ENCODE measurements at places on chromosomes 3 and 15.

DNA sequence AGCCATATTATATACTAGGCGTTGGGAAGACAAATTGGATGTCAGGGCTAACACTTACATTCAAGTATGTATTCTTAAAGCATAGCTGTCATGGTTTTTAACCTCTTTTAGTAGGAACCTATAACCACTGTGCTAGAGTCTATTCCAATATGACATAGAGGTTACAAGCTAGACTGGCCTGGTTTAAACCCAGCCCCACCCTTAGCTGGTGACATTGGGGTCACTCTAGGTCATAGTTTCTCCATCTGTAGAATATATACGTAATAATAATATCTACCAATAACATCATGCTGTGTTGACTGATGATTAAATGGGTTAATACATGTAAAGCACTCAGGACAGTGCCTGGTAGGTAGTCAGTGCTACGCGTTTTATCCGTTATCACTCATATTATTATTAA, 16.7 kb downstream of the NRROS start:
- no peak for DNase-seq

GRCh38 chr15:98715401-98715800, 67.1 kb downstream of the IGF1R start:
- DNase-seq: no peak

GRCh38 chr3:113287803-113288648, 76.7 kb downstream of the BOC start:
- DNase-seq: no peak

DNA sequence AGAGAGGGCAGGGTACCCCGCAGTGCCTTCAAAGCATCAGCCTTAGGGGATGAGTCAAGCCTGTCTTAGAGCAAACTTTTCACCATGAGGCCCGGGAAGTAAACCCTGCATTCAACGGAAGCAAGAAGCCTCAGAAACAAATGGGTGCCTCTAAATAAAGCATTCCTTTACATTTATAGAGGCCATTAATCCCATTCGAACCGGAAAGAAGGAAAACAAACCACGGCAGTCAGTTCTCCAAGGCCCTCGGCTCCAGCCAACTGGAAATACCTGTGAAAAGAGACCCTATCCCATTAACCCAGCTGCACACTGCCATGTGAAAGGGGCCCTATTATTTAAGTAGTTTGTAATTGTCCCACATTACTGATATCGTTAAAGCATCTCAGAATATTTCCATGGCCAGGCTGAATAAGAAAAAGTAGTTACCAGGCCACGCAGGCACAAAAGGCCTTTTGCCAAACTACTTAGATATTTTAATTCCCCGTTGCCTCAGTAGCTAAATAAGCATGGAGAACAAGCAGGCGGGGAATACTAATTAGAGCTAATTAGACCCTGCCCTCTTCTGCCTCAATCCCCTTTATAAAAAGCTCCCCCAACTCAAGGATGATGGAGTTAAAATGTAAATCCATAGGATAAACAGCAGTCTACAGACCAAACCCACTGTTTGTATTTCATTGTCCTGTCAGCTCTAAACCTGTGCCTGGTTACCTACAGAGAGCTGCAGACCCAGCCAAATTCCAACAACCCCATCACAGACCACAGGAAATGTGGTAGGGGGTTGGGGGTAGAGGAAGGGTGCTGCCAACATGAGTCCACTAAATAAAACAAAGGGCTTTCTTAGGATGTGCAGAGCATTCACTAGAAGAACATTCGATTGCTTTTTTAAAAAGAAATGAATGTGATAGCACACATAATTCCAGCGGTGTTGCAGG, 4.1 kb downstream of the ITGB5 start:
- no peak for DNase-seq

- no peak for DNase-seq
Observed at GRCh38 chr3:49161197-49161596, 4.9 kb downstream of the CCDC71 start.

- no peak for DNase-seq
Observed at GRCh38 chr3:138688871-138689299, 80.3 kb downstream of the FAIM start.

DNA sequence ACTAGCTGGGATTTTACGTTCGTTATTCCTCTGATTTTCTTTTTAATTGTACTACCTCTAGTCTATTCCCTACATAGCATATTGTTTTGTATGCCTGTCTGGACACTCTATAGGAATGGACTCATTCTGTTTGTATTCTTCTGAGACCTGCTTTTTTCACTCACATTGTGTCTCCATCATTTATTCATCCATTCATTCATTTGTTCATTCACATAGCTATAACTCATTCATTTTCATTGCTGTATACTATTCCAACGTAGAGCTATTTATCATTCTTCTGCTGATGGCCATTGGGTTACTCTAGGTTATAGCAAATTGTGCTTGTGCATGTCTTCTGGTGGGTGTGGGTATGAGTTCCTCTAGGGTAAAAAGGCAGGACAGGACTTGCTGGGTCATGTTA, 74.0 kb upstream of the SLC6A6 start:
- no peak for DNase-seq

GRCh38 chr3:124995460-124995994, 60.3 kb downstream of the HEG1 start:
- no peak for DNase-seq

DNA sequence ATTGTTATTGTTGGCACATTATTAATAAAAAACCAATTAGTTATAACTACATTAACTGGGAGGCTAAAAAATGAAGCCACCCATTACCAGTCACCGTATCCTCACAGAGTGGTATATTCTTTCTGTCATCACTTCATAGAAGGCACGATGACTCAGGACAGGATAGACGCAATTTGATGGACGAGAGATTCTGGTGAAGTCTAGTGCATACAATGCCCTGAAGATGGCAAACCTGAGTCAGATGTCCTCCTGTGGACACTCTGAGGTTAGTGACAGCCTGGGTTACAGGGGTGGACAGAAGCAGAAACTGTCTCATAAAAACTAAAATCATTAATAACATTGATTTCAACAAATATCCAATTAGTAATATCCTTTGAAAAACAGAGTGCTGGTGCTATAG, 150.3 kb downstream of the SLC9A9 start:
- no peak for DNase-seq

- DNase-seq: no peak
Observed at GRCh38 chr3:42014458-42014920, 52.6 kb upstream of the ULK4 start.

DNA sequence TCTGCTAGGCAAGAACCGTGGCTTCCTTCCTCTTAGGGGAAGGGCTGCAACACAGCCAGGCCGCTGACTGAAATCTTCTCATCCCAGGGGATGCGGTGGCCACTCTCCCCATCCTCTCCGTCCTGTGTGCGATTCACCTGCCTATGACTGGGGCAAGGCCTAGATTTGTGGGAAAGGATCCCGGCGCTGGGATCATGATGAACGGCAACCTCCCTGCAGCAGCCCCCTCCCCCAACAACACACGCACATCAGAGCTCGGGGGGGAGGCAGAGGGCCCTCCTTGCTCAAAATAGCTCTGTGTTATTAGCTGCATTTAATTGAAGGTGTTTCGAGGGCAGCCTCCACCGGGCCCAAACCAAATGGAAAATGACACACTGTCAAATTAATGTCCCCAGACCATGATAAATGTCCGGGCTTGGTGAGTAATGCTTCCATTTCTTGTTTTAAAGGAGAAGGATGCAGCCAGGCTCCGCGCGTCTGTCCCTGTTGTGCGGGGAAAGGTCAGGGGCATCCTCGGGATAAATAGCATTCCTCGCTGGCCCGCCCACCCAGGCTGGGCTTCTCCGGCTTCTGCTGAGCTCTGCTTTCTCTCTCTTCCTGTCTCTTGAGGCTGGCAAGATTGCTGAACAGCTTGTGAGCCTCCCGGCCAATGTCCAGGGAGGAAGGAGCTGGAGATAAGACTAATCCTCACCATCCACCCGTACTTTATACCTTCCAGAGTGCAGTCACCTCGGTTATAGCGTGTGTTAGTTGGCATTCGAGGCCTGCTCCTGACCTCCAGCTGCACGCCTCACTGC, 56.4 kb upstream of the TLE3 start:
- DNase-seq: no peak

GRCh38 chr3:146026547-146026946, 134.4 kb downstream of the PLOD2 start:
- DNase-seq: no peak

DNA sequence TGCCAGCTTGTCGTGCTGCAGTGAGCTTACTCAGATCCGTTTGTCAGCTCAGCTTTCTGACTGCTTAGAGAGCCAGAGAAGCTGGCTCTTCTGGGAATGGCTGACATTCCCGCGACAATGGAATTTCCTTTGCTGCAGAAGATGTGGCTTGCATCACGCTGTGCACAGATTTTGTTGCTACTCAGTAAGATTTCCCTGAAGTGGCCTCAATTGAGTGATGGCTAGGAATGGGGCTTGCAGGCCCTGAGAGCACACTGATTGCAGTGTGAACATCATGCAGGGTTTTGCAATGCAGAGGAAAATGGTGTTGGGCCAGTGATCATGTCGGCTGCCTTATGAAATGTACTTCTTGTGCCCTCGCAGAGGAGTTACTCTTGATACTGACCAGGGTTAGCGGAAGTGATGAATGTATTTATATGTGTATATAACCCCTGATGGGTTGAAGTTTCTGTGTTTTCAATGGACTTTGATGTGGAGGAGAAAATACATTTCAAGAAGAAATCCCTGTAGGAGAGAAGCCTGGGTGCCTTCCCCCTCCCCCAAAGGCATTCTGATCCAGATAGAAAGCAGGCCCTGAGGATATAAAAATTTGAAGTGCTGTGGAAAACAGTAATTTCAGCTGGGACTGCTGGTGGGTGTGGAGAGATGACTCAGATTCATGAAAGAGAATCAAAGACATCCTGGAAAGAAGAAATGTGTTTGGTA, 102.5 kb upstream of the PDZRN3 start:
- DNase-seq: no peak

DNA sequence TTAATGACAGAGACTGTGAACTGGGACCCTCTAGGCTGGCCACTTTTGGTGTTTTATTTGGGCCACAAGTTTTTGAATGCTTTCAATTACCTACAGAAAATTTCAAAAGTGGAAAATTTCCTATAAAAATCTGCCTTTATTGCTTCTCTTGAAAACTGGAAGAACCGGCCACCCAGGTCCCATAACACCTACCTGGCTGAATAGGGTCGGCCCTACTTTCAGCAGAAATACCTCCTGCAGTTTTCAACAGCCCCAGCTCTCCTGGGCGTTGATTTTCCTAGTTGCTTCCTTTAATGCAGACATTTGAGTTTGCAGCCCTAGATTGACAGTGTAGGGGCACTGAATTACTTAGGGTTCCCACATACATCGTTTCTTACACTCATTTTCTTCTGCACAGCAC, 719 bp upstream of the SRPRB start:
- no peak for DNase-seq

- no peak for DNase-seq
Observed at GRCh38 chr3:57933602-57934001, 74.6 kb upstream of the FLNB start.

DNA sequence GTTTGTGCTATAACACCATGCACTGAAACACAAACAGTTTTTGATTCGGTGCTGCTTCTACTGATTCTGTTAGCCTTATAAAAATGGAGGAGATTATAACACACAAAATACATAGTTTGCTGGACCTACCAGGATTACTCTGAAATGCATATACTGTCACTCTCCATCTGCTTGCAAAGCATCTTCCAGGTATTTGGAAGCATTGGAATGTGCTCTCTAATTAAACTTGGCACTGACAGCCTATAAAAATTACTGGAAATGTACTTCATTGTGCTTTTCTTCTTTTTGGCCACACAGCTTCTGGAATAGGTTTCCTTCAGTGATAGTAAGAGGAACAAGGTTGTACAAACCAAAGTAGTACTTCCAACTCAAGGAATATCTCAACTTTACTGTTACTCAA, 376.1 kb downstream of the UNC13C start:
- DNase-seq: no peak

DNA sequence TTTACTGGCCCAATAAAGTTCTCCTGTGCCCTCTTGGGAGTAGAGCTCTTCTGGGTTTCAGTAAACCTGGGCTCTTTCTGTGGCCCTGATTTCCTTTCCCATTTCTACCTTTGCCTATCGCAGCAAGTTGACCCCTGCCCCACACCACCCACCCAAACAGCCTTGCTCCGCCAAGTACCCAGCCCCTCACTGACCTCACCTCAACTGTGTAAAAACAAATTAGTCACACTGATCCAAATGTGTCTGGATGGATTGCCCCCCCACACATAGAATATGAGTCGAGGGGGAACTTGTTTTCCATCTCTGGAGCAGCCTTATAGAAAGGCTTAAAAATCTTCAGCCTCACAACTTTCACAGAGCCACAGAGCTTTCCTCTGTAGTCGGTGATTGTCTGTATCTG, 28.6 kb upstream of the VEPH1 start:
- DNase-seq: no peak

DNA sequence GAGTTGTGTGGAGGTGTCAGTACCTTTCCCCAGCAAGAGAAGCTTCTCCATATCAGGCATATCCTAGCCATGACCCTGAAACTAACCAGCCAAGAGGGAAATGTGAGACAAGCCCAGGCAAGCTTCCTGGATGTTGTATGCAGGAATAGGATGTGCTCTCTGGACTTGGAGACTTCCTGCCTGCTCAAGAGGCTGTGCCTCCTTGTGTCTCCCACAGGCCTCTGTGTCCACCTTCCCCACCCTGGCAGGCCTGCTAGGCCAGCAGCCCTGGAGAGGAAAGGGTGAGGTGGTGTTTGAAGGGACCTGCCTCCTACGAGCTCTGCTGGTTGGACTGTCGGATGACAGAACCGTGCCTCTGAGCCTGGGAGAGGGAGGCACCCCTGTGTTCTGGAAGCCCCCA, 2.1 kb upstream of the DYNLT2B start:
- DNase-seq: no peak

DNA sequence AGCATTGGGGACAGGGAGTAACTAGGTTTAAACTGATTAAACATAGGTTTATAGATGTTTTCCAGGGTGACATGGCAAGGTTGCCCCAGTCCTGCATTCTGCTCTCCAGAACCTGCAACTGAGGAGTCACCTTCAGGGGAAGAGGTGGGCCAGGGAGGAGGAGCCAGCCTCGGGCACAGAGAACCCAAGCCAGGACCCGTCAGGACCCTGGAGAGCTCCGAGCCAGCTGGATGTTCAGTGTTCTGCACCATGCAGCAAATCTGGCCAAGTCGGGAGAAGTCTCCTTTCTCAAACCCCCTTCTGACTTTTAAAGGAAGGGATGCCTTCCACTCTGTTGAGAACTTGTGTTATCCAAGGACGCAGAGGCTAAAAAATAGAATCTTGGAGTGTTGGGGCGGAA, 62.1 kb upstream of the SLC6A11 start:
- DNase-seq: no peak

- no peak for DNase-seq
Observed at GRCh38 chr3:194176274-194176991, 40.5 kb downstream of the HES1 start.

DNA sequence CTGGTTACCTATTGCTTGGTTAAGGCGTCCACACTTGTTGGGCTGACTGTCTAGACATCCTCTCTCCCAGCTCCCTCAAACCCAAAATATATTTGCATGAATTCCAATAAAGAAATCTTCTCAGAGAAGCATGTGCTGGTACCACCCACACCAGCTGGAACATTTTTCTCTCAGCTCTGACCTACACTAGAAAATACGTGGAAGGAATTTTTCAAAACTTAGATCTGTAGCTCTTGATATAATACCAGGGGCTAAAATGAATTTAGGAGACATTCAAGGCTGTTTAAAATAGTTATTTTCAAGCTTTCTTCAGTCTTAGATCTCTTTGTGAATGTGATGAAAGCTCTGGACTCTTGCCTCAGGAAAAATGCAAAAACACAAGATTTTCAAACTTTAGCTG, 590.4 kb downstream of the PDCD6IP start:
- no peak for DNase-seq
